ENCODE measurements at places on chromosomes 16 and 17. TPM values are rescaled to one million over a fixed set of nuclear protein-coding genes. Genes with fewer than 3 reads are reported as not detected.
A peak's percentile ranks its signal among the peaks of the same experiment; 100 is the strongest.

Gene LITAFD
- total RNA-seq = not detected

- peak; percentile 52 for DNase-seq
Measured at GRCh38 chr17:7915179-7915610, 894 bp downstream of the RNF227 start.

Gene CRYBA1
- total RNA-seq = not detected

Gene UNC45B
- 13.3 TPM for total RNA-seq

Gene DCXR
- 33.4 TPM for total RNA-seq

- DNase-seq = peak; percentile 94
Measured at GRCh38 chr17:76540381-76541300, 797 bp downstream of the PRCD start.

DNA sequence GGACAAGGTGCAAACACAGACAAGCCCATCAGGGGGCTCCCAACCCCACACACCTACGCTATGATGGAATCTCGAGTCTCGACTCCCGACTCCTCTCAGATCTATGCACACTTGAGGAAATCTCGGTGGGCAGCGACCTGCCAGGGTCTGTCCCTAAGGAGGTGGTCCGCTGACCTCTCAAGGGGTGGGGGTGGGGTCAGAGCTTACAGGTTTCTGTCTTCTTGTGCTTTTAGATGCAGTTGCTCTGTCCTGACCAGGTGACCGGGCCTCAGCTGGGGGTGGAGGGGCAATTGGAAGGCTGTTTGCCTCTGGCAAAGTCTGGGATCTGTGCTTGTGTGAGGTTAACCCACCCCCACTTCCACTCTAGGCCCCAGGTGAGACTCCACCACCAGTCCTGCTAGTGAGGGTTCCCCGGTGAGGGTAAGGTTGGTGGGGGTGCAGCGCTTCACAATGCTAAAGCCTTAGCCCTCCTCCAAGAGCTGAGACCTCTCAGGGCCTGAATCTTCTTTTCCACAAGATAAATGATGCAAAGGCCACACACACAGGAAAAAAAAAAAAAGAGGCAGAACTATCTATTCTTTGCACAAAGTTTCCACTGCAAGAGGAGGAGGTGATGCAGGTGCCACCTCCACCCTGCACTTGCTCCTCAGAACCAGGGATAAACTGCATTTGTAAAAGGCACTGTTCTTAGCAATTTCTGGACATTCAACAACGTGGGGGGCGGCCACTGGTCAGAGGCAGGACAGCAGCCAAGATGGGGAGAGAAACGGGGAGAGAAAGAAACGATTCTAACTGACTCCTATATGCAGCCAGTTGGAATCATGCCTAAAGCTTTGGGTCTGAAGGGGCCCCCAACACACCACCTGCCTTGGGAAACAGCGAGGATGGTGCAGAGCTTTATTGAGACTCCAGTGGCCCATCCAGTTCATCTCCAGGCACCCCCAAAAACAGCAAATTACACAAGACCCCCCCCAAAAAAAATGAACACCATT is 4.1 kb downstream of the CISD3 start:
- no peak for DNase-seq

Gene WDR45B
- total RNA-seq = 54.9 TPM

DNA sequence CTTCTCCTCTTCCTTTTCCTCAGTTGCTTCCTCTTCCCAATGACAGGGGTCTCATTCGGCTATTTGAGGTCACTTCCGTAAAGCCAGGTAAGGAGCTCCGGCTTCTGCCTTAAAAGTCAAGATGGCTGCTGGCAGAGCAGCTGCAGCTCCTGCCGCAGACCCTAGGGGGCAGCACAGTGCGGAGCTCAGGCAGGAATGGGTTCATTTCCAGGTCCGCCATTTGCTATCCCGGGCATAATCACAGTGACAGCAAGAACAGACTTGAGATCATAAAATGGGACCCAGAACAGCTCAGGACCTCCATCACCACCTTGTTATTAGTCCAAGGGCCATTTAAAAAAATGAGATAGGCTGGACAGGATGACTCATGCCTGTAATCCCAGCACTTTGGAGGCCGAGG is 199.5 kb downstream of the ZNF18 start:
- no peak for DNase-seq

Gene DNAAF8
- 0.59 TPM for total RNA-seq

All from skin of body (tissue), 3 donors.